ENCODE measurements at places on chromosomes 2 and 18. TPM values are rescaled to one million over a fixed set of nuclear protein-coding genes. Genes with fewer than 3 reads are reported as not detected.

The PDE11A gene
- 0.29 TPM for total RNA-seq

The DYSF gene
- total RNA-seq: 5.9 TPM

The DSG4 gene
- total RNA-seq: not detected

The RPL37A gene
- 2,609 TPM for total RNA-seq

The LINC00305 gene
- not detected for total RNA-seq

The GATA6 gene
- total RNA-seq: 19.0 TPM

Measured in Daoy (cell line).